ENCODE measurements at places on chromosomes 5 and 9. TPM values are rescaled to one million over a fixed set of nuclear protein-coding genes. Genes with fewer than 3 reads are reported as not detected.

Gene CBY3
- total RNA-seq = not detected

Gene RGS7BP
- total RNA-seq = 0.17 TPM

Gene LRRC19
- total RNA-seq = not detected

Gene SPINK13
- not detected for total RNA-seq

Gene CAMK2A
- total RNA-seq = not detected

Gene CFAP90
- not detected for total RNA-seq

Gene ACOT12
- not detected for total RNA-seq

Gene OR1Q1
- total RNA-seq = not detected

Gene SHC3
- total RNA-seq = 0.05 TPM

Gene PCDHA3
- 0.17 TPM for total RNA-seq

Gene ADRA1B
- 0.34 TPM for total RNA-seq

Data from dermis blood vessel endothelial cell (primary cell).